GM13977 (cell line): ENCODE measurements at places on chromosomes 13 and 19.

DNA sequence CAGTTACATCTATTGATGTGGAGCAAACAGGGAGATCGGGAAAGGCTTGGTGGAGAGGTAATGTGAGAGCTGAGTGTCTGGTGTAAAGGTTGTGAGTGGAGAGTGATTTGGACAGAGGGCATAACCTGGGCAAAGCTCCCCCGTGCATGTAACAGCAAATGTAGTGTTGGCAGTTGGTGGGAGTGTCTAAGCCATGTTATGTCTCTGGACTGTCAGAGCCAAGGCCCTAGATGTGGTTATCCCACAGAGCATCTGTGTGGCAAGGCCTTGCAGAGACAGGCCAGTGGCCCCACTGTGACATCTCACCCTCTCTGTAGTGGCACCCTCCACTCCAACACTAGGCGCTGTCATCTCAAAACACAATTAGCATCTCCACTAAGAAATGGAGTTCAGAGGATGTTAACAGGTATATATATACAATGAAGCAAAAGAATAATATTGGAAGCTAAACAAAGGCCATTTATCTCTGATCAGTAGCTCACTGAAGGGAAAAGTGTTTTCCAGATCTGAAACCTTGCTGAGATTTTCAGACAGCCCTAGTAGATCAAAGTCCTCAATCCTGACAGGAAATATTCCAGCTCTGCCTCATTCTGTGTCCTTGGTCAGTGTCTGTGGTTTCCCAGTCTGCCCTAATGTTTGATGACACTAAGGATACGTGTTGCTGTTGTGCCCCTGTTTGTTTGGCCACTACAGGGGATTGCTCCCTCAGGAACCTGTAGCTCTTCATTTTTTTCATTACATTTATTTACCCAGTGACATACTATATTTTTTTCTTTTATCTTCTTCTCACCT, 20.2 kb downstream of the POLR1D start:
- DNase-seq: no peak

GRCh38 chr13:92224052-92224821, 825.8 kb downstream of the GPC5 start:
- no peak for DNase-seq

GRCh38 chr19:27906081-27906480, 1306.9 kb downstream of the UQCRFS1 start:
- DNase-seq: no peak

- DNase-seq: no peak
These were observed 77.9 kb downstream of the ZNF536 start for GRCh38 chr19:30450100-30450499.

DNA sequence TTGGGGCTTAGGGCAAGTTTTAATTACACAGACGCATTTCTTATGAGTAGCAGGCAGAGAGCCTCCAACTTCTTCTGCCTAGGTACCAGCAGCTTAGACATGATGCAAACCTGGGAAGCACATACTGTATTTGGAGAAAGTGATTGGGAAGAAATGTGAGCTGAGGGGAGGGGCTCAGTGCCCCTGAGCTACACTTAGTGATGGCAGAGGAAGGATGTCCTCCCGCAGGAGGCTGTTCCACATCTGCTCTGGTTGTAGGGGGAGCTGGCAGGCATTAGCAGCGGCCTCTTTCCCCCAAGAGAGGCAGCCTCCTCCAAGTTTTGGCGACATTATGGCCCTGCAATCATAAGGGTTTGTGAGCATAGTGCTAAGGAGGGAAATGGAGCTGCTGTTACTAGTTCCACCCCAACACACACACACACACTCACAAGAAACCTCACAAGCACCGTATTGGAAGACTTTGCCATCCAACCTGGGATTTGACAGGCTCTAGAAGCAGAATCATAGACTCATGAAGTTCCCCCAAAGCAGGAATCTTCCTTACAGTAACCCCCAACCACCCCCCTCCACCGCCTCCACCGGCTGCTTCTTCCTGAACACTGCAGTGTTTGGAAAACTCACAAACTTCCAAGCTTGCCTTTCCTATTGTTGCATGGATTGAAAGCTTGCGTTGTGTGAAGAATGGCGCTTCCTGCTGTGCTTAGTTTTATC, 3.3 kb downstream of the ALOX5AP start:
- DNase-seq: no peak

DNA sequence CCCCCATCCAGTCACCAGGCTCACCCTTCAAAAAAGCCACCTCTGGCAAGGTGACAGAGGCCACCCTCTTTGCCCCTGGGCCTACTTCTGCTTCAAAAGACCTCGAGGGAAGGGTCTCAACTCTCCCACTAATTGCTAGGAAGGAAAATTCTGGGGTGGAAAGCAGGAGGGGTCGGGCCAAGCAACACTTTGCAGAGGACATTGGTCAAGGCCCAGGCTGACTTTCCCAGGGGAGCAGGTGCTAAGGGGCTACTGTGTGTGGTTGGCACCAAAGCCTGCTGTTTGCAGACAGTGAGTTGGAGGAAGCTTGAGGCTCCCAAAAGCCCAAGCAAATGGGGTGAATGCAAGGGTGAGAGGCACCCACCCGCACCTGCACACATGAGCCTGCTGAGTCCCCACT, 28.6 kb upstream of the VSTM2B start:
- DNase-seq: no peak

GRCh38 chr13:51297556-51297955, 41.9 kb upstream of the SERPINE3 start:
- no peak for DNase-seq

GRCh38 chr13:98575904-98576199, 1.1 kb downstream of the STK24 start:
- DNase-seq: no peak

GRCh38 chr13:36086117-36086516, 45.1 kb downstream of the DCLK1 start:
- DNase-seq: no peak

- DNase-seq: no peak
These were observed 7.0 kb upstream of the SEMA6B start for GRCh38 chr19:4566402-4567051.
